Activated T-cell treated with anti-CD3 and anti-CD28 coated beads, Interleukin-2, amount 50 U/mL, for 72 hours (primary cell): ENCODE measurements at places on chromosomes 2 and 18. TPM values are rescaled to one million over a fixed set of nuclear protein-coding genes. Genes with fewer than 3 reads are reported as not detected.
A peak's percentile ranks its signal among the peaks of the same experiment; 100 is the strongest.

DNA sequence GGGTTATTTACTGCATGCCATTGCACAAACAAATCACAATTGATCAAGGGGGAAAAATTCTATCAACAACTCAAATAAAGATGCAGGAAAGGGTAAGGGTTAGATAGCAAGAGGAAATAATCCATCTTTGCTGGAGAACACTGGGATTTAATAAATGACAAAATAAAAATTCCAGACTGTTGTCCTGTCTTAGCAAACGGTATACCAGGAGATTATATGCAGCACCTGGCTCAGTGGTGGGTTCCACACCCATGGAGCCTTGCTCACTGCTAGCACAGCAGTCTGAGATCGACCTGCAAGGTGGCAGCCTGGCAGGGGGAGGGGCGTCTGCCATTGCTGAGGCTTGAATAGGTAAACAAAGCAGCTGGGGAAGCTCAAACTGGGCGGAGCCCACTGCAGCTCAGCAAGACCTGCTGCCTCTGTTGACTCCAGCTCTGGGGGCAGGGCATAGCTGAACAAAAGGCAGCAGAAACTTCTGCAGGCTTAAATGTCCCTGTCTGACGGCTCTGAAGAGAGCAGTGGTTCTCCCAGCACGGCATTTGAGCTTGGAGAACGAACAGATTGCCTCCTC, 296.5 kb upstream of the THSD7B start:
- H3K36me3 ChIP-seq: no peaks in the 10 kb centered on the region
- no peaks in the 10 kb centered on the region for H3K4me1 ChIP-seq
- peaks cover 51% of the 10 kb centered on the region for H3K27me3 ChIP-seq
- DNase-seq: no peak
- no peak overlapping the region for H3K4me3 ChIP-seq
- H3K27ac ChIP-seq: no peak overlapping the region

DNA sequence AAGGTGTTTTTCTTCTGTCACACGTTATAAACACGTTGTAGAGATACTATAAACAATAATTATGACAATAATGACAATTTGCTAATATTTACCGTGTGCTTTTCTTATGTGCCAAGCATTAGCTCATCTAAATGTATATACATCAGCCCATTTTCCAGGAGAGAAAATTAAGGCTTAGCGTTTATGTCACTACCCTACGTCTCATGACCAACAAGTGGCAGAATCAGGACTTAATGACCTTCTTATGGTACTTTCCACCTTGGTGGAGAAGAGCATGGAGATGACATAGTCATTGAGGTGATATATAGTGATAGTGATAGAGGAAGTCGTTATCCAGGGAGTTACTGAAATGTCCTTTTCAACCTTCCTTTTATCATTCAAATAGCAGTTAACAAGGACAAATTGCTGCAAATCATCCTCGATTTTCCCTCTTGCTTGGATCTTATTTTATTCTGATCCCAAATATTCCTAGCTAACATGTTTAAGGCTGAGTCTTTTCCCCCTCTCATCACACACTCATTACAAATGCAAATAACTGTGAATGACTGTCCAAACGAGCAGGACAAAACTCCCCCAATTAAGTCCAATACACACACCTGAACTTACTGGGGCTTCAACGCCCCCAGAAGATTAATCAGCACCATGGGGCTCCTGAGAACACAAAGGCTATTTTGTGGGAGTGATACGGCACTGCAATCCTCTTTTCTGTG, 27.3 kb downstream of the SPRED2 start:
- H3K27ac ChIP-seq: no peak overlapping the region
- DNase-seq: no peak
- no peak overlapping the region for H3K4me3 ChIP-seq
- peaks cover 6% of the 10 kb centered on the region for H3K27me3 ChIP-seq
- H3K4me1 ChIP-seq: peaks cover 30% of the 10 kb centered on the region

The AQP12B gene
- not detected for total RNA-seq

- no peaks in the 10 kb centered on the region for H3K36me3 ChIP-seq
- H3K4me1 ChIP-seq: no peaks in the 10 kb centered on the region
- H3K27me3 ChIP-seq: peaks cover 7% of the 10 kb centered on the region
- no peak overlapping the region for H3K27ac ChIP-seq
- no peak overlapping the region for H3K4me3 ChIP-seq
Measured at GRCh38 chr2:15780234-15780633, 160.1 kb upstream of the MYCN start.

- H3K4me3 ChIP-seq: no peak overlapping the region
- H3K36me3 ChIP-seq: no peaks in the 10 kb centered on the region
- H3K4me1 ChIP-seq: no peaks in the 10 kb centered on the region
Measured at GRCh38 chr2:116133381-116133942, 1681.0 kb upstream of the DDX18 start.

The CYS1 gene
- total RNA-seq: 0.46 TPM

- no peak overlapping the region for H3K4me3 ChIP-seq
- H3K27me3 ChIP-seq: no peaks in the 10 kb centered on the region
- no peak for DNase-seq
Measured at GRCh38 chr2:7073901-7074300, 156.7 kb downstream of the RNF144A start.

The TTLL4 gene
- 30.9 TPM for total RNA-seq

The MC4R gene
- not detected for total RNA-seq

DNA sequence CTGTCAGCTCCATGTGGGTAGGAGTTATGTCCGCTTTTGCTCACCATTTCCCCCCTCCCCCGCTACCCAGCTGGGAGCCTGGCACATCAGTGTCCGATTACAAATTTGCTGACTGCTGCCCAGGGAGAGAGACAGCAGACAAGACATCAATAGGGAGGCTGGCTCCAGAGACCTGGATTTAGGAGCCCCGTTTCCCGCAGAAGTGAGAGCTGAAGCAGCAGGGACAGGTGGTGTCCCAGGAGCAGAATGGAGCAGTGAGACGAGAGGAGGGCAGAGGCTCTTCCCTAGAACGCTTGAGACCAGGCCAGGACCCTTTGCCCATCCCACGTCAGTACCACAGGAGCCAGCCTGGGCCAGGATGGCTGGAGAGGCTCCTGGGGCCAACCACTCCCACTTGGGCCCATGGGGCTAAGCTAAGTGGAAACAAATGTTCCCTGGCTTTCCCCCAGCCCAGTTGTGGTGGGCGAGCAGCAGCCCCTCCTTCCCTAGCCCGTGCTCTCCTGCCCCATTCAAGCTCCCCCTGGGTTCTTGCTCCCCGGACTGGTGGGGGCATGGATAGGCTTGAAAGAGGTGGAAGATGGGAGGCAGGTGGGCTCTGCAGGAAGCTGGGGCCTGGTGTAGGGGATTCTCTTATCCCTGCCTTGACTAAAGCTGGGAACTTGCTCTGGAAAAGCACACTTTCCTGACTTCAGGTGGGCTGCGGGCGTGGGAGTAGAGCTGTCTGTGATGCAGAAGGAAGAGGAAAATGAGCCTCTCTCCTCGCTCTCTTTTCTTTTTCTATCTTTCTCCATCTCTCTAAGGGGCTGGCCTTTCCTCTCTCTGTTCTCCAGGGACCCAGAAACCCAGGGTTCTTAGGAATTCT, 4.1 kb upstream of the WNT6 start:
- peaks cover 79% of the 10 kb centered on the region for H3K27me3 ChIP-seq
- no peaks in the 10 kb centered on the region for H3K36me3 ChIP-seq
- no peak overlapping the region for H3K4me3 ChIP-seq
- no peak for DNase-seq
- H3K4me1 ChIP-seq: peaks cover 7% of the 10 kb centered on the region

- H3K27ac ChIP-seq: peak overlapping the region; percentile 2
- peaks cover 20% of the 10 kb centered on the region for H3K36me3 ChIP-seq
- no peak for DNase-seq
- no peaks in the 10 kb centered on the region for H3K27me3 ChIP-seq
Measured at GRCh38 chr2:118112771-118113334, 24.6 kb downstream of the INSIG2 start.

DNA sequence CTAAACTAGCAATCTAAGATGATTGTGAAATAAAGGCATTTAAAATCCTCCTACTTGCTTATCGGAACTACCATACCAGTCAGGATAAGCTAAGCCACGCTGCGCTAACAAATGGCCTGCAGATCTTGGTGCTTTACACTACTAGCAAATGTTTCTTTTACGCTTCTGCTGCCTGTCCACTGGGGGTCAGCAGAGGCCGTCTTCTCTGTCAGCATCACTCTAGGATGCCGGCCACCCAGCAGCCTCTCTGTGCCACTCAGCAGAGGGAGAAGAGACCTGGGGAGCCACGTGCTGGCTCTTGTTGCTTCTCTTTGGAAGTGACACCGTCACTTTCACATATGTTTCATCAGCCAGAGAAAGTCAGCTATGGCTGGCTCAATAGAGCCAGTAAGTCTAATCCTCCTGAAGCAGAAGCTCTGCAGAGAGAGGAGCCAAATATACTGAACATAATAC, 36.6 kb downstream of the COPS8 start:
- H3K27ac ChIP-seq: peak overlapping the region; percentile 9
- peak; percentile 68 for DNase-seq
- H3K4me3 ChIP-seq: no peak overlapping the region
- no peaks in the 10 kb centered on the region for H3K27me3 ChIP-seq
- peaks cover 7% of the 10 kb centered on the region for H3K4me1 ChIP-seq
- H3K36me3 ChIP-seq: no peaks in the 10 kb centered on the region

DNA sequence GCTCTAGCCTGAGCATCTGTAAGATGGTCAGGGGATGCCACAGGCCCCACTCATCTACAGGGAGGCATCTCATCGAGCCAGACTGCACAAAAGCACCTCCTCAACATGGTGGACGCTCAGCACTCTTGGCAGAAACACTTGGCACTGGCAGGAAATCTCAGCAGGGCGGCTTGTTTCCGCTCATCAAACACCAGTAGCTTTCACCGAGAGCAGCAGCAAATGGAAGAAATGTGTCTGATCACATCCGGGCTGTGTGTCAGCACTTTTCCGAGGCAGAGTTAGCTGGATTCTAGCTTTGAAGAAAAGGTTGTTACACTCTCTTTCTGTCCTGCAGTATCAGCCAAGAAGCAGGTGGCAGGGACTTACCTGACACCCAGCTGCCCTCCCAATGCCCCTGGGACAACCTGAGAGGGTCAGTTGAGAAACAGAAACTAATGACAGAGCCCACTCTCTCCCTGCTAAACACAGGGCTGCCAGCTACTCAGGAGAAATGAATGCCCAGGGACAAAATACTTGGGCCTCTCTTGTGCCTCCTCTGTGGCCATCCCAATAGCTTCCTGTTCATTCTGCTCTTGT, 68.9 kb upstream of the FZD7 start:
- DNase-seq: peak; percentile 21
- H3K27ac ChIP-seq: peak overlapping the region; percentile 21
- no peaks in the 10 kb centered on the region for H3K36me3 ChIP-seq
- H3K4me1 ChIP-seq: no peaks in the 10 kb centered on the region
- no peak overlapping the region for H3K4me3 ChIP-seq

DNA sequence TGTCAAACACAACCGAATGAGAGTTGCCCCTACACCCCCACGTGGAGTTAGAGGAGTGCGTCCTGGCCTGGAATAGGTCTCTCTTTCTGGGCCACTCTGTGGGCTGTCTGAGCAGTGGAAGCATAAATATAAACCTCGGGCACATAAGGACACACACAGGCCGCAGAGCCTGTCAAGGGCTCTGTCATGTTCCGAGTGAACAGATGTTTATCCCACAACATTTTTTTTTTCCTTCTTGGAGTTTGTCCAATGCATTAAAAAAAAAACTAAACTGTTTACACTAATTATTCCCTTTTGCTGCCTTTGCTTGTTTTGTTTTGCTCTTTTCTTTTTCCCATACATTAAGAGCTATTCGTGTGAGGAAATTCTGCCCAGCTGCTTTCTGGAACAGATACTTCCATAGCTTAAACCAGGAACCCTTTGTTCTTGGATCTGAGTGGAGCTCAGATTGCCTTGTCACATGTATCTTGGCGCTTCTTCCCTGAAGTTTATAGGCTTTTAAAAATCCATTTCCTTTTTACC, 228.3 kb upstream of the FOSL2 start:
- peaks cover 1% of the 10 kb centered on the region for H3K36me3 ChIP-seq
- no peaks in the 10 kb centered on the region for H3K4me1 ChIP-seq
- DNase-seq: no peak
- no peak overlapping the region for H3K4me3 ChIP-seq

DNA sequence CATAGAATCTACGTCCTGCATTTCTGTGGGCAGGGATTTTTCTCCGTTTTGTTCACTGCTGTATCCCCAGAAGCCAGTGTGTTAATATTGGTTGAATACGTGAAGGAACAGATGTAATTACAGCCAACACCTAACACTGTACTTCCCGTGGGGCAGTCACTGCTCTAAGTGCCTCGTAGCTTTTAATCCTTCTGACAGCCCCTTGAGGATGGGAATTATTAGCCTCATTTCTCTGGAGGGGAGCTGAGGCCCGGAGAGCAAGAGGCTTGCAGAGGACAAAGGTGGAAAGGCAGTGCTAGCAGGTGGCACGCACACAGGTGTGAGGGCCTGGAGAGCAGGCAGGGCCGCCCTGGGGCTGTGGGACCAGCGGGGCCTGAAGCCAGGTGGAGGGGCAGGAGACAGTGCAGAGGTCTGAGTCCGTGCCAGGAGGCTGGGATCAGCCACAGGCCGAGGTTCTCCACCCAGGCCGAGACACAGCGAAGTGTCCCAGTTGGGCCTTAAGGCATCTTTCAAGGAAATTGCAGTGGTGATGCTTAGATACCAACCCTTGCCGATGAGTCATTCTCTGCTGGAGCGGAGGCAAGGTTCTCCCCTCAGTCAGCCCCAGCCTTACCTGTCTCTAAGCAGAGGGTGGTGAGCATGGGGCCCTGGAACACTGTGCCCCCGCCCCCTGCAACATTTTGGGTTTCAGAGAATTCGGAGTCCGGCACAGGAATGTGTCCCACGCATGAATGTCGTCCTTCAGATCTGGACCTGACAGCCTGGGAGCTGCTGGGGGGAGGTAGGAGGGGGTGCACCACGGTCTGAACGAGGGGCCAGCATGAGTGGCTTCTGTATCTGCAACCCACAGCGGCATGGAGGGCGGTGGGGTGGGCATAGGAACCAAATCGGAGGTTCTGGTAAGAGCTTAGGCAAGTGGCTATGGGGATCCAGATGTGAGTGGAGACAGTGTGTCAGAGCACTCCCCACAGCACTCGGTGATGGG, 122.6 kb downstream of the GBX2 start:
- H3K4me3 ChIP-seq: no peak overlapping the region
- peaks cover 32% of the 10 kb centered on the region for H3K27me3 ChIP-seq
- H3K4me1 ChIP-seq: peaks cover 11% of the 10 kb centered on the region
- no peaks in the 10 kb centered on the region for H3K36me3 ChIP-seq

DNA sequence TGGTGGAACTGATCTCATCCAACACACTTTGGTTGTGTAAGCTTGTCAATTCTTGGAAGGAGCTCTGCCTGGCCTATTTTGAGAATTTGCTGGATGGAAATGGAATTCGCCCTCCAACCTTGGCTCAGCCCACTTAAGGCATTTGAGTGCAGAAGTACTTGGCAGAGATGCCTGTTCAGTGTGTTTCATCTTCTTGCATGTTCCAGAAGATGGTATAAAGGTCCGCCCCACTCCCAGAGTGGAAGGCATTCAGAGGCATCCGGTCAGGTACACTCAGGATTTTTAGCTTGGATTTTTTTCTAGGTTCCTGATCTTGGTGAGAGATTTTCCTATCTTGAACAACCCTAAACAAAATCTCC, 61.3 kb upstream of the TXNDC2 start:
- H3K4me3 ChIP-seq: no peak overlapping the region
- H3K4me1 ChIP-seq: peaks cover 5% of the 10 kb centered on the region
- peaks cover 26% of the 10 kb centered on the region for H3K27me3 ChIP-seq
- no peak for DNase-seq
- H3K36me3 ChIP-seq: no peaks in the 10 kb centered on the region
